ENCODE measurements at places on chromosomes 11 and 22.

DNA sequence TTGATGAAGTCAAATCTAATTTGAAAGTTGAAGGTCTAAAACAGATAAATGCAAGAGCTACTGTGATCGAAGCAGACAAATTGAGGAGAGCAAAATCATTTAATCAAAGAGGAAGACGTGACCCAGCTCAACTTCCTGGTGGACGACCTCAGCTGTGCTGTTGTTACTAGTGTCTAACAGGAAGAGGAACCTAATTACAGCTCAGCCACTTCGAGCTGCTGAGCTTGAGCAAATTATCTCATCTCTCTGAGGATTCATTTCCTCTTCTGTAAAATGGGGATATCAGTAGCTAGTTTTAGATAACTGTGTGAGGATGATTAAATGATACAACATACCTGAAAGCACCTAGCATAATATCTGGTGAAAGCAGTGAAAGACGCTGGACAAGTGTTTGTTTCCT lies 48.6 kb upstream of the OLFML1 start:
- no peak for DNase-seq

DNA sequence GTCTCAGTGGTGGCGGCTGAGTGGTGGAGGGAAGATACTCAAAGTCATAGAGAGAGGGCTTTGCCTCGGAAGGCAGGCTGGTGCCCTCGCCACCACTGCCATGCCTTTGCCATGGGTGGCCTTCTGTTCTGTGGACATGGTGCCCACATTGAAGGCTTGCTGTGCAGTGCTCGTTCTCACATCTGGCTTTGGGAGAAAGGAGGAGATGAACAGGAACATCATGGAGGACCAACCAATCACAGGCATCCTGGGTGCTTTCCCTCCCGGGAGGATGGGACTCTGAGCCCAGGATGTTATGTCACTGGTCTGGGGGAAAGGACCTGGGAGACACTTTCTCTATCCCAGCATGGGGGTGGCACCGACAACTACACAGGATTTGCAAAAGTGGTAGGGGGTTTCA lies 82.3 kb upstream of the NARS2 start:
- no peak for DNase-seq

GRCh38 chr11:70616938-70617654 lies 218.8 kb downstream of the CTTN start:
- DNase-seq, result no peak

DNA sequence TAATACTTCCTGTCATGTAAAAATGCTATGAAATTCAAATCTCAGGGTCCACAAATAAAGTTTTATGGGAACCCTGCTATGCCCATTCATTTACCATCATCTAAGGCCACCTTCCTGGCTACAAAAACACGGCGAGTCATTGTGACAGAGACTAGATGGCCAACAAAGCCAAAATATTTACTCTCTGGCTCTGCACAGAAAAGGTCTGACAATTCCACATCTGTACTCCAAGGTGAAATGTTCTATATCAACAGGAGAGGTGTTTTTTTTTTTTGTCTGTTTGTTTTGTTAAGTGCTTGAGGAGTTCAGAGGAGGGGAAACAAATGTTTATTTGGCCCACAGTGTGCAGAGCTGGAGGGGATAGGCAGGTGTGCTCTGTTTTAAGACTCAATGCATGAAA lies 18.6 kb upstream of the TMA7B start:
- DNase-seq, result no peak
